Neural crest cell (in vitro differentiated cells): ENCODE measurements at places on chromosomes 5 and 9.

- no peak for DNase-seq
Observed at GRCh38 chr9:130759738-130760137, 66.2 kb downstream of the EXOSC2 start.

GRCh38 chr9:129496473-129497004, 124.4 kb downstream of the C9orf50 start:
- DNase-seq = peak; percentile 93

DNA sequence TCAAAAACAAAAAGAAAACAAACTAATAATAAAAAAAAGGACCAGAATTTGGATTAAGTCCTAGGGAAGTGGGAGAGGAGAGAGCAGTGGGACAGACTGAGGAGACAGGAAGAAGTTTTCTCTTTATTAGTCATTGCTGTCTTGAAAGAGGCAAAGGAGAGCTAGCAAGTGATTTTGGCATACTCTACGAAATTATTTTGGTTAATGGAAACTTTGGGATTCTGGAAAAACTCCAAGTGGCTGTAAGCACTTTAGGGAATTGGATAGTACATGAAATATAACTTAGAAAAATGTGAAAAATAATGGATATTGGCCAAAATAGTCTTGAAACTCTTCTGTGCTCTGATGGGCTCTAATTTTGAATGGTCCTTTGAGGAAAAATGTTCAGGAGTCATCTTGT, 1641.8 kb upstream of the WWC1 start:
- no peak for DNase-seq

GRCh38 chr9:130824643-130825350, 10.3 kb upstream of the ABL1 start:
- no peak for DNase-seq

DNA sequence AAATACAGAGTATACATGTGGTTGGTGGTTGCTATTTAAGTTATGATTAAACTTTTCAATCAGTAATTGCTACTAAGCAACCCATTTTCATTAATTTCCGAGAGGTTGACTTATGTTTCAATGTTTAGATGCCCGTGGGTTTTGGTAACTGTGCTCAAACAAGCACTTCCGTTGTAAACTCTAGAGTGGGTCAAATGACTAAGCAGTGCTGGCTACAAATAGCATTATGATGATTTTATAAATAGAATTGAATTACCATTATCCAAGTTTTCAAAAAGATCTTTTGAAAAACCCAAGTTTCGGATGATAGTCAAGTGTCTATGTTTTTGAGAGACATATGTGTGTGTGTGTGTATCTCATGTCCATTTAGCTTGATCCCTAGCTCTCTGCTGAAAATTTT, 2369.4 kb upstream of the ACO1 start:
- DNase-seq = no peak

GRCh38 chr5:131270809-131271208, 7.0 kb downstream of the CDC42SE2 start:
- DNase-seq = no peak

- DNase-seq = no peak
Observed at GRCh38 chr9:86511614-86512360, 157.6 kb upstream of the TUT7 start.

DNA sequence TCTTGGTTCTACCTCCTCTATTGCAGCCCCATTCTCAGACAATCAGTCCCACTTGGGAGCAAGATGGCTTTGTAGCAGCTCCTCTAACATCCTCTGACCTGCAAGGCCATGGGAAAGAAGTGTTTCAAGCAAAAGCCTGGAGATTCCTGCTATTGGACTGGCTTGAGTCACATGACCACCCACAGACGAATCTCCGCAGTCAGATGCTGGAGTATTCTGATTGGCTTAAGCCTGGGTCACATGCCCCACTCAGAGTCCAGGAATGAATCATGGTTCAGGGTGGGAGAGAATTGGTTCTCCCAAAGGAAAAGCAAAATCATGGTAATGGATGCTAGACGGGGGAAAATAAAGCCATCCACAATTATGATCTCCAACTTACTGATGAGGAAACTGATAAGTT, 22.6 kb upstream of the LMX1B start:
- DNase-seq = no peak

- no peak for DNase-seq
Observed at GRCh38 chr5:169435506-169436229, 134.7 kb upstream of the SLIT3 start.

DNA sequence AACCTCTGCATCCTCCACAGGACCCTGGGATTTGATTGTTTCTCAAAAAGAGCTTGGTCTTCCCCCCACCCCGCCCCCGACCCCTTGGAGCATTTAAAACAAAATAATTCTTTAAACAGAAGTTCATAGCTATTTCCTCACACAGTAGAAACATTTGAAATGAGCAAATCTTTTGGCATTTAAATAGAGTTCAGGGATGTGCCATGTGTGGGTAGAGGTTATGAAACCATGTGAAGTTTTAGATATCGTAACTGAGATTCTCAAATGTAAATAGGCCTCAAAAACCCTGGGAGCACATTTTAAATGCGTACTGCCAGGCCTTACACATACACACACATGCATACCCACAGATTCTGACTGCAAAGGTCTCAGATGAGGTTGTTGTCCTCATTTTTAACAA, 66.5 kb downstream of the EPB41L4B start:
- no peak for DNase-seq

DNA sequence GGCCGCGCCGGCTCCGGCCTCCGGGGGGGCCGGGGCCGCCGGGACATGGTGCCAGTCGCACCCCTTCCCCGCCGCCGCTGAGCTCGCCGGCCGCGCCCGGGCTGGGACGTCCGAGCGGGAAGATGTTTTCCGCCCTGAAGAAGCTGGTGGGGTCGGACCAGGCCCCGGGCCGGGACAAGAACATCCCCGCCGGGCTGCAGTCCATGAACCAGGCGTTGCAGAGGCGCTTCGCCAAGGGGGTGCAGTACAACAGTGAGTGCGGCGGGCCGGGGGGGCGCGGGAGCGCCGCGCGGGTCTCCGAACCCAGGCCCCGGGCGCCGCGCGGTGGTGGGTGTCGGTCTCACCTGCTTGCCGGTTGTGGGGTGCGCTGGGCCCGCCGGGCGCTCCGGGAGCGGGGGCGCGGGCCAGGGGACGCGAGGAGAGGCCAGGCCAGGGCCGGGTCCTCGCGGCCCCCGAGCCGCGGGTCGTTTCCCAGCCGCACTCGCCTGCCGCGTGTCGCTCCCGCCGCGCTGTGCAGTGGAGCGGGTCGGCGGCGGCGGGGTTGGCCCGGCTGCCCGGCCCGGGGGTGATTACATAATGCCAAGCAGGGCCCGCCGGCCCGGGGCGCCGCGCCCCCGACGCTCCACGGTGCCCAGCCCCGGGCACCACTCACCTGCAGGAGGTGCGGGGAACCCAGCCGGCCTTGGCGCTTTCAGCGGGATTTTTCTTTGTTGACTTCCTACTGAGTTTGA, 492 bp downstream of the RABL6 start:
- no peak for DNase-seq

- DNase-seq = no peak
Observed at GRCh38 chr5:29508131-29508530, 1685.4 kb upstream of the CDH6 start.

GRCh38 chr5:74243634-74244033, 396.9 kb downstream of the ENC1 start:
- DNase-seq = no peak

DNA sequence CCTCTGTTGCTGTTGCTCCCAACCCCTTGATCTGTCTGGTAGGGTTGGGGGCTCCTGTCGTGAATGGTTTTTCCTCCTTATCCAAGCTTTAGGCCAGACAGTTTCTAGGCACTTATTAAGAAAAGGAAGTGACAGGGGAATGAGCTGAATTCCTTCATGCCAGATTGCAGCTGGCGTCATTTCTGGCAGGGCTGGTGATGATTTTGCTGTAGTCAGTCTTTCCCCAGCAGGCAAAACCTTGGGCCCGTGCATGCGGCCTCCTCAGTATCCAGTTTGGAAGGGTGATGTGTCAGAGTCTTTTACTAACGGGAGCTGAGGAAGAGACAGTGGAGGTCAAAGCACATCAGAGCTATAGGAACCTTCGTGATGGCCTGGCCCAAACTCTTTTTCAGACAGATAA, 58.8 kb downstream of the COL27A1 start:
- no peak for DNase-seq

DNA sequence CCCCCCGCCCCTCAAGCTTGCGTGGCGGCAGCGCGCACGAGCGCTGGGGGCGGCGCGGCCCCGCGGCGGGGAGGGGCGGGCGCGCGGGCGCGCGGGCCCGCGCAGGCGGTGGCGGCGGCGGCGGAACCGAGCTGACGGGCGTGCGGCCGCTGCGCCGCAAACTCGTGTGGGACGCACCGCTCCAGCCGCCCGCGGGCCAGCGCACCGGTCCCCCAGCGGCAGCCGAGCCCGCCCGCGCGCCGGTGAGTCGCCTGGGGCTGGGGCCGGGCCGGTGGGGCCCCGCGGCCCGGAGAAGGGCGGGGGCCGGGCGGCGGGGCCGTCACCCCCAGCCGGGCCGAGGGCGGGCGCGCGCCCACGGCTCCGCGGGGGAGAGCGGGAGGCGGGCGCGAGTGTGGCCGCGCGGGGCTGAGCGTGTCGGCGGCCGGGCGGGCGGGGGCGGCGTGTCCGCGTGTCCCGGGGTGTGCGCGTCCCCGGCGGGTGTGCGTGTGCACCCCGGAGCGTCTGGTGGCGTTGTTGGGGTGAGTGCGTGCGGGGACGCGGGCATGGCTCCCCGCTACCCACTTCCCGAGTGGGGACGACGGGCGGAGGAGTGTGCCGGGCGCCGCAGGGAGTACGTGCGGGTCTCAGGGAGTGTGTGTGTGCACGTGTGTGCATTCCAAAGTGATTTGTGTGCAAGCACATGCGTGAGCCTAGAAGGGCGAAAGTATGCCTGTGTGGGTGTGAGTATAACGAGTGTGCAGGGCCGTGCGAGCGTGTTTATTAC, at the start of gene NEK6:
TSS of gene NEK6 (plus strand) at position 106 of the 763 bp plus-strand sequence. CDS start 44,016 bp downstream, outside the sequence.
- DNase-seq = no peak

GRCh38 chr5:154482528-154483449, 4.8 kb upstream of the HAND1 start:
- DNase-seq = no peak

DNA sequence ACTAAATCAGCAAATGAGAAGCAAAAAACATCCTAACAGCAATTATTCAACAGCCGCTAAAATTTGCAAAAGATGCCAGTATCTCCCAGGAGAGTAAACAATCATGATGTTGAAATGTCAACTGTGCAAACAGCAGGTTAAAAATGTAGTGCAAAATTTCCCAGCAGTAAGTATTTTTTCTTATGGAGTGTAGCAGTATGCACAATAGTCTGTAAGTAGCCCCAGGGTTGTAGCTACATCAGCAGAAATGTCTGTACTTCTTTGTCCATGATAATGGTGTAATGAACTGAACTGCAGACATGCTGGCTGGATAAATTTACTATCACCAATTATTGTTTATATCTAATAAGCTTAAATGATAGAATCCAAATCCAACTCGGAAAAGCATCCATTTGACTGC, 31.4 kb downstream of the GRIN3A start:
- DNase-seq = no peak

DNA sequence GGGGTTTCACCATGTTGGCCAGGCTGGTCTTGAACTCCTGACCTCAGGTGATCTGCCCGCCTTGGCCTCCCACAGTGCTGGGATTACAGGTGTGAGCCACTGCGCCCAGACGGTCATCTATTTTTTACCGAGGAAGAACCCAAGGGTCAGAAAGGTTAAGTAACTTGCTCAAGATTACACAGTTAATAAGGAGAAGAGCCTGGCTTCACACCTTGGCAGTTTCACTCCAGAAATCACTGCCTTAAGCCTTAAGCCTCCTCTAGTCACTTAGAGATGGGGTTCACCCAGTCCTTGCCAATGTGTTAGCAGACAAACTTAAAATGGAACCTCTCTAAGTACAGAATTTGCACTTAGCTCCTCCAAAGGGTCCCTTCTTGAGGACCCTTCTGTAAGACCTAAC, 116.3 kb downstream of the PTTG1 start:
- no peak for DNase-seq

GRCh38 chr5:31107091-31107518, 86.4 kb upstream of the CDH6 start:
- DNase-seq = no peak

DNA sequence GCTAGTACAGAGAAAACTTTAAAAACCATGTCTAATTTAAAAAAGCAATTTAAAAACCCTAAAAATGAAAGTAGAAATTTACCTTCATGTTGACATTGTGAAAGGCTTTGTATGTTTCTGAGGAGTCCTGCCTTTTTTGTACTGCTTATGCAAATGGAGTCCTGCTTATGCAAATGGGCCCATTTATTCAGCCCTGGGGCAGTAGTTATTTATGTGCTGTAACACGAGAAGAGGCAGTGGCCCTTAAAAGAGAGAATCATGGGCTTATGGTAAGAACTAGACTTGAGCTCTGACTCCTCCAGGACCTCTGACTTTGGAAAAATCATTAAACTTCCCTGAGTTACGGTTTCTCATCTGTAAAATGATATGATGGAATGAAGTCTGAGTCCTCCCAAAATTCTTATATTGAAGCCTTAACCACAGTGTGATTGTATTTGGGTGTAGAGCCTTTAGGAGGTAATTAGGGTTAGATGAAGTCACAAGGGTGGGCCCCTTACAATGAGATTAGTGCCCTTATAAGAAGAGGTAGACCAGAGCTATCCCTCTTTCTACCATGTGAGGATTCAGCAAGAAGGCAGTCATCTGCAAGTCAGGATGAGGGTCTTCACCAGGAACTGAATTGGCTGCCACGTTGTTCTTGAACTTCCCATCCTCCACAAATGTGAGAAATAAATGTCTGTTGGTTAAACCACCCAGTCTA, 447.8 kb upstream of the CD180 start:
- no peak for DNase-seq

GRCh38 chr5:139694556-139695177, 46.5 kb downstream of the CXXC5 start:
- no peak for DNase-seq

GRCh38 chr5:142800776-142801494, 30.8 kb downstream of the ARHGAP26 start:
- no peak for DNase-seq

GRCh38 chr5:140362875-140363630, 3.1 kb downstream of the SLC4A9 start:
- DNase-seq = peak; percentile 85

DNA sequence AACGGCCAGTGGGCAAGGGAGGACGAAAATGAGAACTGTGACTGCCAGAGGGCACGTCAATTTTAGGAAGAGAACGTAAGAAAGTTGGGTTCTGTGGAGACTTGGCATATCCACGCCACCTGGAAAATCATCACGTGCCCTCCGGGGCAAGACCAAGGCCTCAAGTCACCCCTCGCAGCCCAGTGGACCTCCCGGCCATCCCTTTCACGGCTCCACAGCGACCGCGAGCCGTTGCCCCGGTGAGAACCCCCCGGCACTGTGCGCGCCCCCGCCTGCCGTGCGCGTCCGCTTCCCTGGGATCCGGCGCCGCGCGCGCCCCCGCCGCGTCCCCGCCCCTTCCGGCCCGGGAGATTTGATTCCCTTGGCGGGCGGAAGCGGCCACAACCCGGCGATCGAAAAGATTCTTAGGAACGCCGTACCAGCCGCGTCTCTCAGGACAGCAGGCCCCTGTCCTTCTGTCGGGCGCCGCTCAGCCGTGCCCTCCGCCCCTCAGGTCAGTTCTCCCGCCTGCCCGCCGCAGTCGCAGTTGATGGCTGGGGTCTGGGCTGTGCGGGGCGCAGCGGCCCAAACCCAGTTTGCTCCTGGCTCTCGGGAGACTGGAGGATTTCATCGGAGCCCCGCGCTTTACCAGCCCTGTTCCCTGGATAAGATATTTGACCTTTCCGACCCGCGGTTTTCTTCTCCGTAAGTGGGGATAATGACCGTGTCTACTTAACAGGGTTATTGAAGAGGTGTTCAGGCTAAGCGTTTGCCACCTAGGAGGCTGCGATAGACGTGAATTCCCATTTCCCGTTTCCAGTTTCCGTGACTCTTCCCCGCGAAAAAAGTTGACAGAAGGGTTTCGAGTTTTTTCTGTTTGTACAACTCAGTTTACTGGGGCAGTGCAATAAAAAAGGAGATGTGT, at the start of gene MELK:
TSS of gene MELK (plus strand) at position 381 of the 904 bp plus-strand sequence. CDS start 8,787 bp downstream, outside the sequence.
- peak; percentile 88 for DNase-seq
